BJ (cell line): ENCODE measurements at places on chromosomes 3 and 15.

DNA sequence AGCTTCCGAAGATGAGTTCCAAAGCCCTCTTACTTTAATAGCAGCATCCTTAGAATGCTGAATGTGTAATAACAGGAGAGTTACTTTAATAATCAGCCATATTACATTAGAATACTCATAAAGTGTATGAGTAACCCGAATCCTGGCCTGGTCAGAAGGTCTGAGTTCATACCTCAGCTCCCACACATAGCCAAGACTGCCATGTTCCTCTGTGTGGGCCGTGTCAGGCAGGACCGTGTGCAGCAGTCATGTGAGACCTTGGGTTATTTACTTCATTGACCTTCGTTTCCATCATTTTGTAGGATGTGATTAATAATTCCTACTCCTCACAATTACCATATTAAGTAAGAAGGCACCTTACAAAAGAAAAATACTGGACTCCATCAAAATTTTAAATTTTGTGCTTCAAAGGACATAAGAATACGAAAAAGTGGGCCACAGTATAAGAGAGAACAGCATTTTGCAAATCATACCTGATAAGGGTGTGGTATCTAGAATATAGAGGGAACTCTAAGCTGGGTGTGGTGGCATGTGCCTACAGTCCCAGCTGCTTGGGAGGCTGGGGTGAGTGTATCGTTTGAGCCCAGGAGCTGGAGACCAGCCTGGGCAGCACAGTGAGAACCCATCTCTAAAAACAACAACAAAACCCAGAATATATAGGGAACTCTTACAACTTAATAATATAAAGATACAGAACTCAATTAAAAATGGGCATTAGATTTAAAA lies 163.4 kb downstream of the ATG7 start:
- no peak for DNase-seq

- DNase-seq: no peak
These were observed 2.4 kb downstream of the UCN2 start for GRCh38 chr3:48561045-48561736.

DNA sequence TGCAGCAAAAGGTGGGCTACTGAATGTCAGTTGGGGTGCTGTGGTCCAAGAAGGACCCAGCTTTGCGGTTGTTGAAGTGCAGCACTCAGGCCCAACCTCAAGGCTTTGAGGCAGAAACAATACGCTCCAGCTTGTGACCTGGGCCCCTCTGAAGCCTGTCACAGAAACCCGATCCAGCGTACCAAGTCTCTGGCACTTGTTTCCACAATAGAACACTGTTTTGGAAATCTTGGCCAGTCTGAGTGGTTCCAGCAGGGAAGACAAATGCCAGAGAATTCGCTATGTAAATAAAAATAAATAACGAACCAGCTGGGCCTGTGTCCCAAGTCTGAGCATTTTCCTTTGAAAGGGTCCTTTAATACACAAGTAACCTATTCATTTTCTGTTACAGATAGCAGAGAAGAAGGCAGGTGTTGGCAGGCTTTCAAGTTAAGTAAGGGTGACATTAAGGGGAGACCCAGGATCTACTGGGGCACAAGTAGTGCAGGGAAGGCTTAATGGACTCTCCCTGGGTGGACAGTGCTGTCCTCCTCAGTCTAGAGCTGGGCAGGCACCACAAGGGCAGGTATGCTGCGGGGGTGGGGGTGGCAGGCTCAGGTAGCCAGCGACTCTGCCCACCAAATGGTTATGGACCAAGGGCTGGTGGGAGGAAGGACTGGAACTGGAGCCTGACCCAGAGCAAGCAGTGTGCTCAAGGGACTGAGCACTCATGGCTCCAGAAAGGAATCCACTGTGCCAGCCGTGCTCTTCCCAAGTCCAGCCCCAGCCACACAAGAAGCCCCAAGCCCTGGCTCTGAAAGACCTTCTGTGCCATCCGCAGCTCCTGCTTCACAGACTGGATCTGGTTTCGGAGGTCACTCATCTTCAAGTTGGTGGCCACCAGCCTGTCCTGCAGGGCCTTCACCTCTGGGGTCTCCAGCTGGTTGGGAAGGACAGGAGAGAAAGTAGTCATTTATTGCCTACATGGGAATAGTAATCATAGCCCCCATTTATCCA lies 26.3 kb downstream of the CCDC13 start:
- DNase-seq: peak; percentile 9

DNA sequence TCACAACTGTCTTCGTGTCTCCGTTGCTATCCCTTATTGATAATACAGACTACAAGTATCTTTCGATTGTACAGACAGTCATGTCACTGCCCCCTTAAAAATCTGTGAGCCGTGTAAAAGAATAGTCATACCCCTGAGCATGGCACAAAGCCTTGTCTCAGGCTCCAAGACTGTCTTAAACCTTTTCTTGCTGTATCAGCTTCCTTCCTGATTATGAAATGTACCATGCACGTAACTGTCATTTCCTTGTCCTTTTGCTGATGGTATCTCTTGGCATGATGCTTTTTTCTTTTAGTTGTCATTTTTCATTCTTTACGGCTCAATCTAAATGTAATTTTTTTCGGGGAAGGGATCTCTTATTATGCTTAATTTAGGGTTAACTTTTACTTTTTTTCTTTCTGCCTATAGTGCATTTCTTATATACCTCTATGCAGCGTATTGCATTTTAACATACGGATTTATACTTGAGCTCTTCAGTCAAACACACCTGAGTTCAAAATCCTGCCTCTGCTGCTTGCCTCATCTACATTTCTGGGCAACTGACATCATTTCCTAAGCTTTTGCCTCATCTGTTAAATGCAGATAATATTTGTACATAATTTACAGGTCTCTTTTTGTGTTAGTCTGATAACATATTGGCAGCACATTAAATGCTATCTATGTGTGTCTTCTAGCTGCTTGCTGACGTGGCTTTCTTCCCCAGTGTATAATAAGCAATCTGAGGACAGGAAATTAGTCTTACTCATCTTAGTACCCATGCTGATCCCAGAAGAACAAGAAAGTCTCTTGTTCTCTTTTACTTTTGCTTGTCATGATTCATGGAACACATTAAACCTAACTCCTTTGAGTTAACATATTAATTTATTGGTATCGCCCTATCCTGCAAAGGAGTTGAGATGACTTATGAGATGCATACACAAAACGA lies 57.3 kb downstream of the ROBO2 start:
- no peak for DNase-seq

- DNase-seq: no peak
These were observed 16.1 kb upstream of the CSPG5 start for GRCh38 chr3:47594792-47595191.

GRCh38 chr3:150388498-150389418 lies 19.3 kb upstream of the TSC22D2 start:
- DNase-seq: no peak

GRCh38 chr15:59028387-59028955 lies 41.0 kb downstream of the RNF111 start:
- DNase-seq: no peak

DNA sequence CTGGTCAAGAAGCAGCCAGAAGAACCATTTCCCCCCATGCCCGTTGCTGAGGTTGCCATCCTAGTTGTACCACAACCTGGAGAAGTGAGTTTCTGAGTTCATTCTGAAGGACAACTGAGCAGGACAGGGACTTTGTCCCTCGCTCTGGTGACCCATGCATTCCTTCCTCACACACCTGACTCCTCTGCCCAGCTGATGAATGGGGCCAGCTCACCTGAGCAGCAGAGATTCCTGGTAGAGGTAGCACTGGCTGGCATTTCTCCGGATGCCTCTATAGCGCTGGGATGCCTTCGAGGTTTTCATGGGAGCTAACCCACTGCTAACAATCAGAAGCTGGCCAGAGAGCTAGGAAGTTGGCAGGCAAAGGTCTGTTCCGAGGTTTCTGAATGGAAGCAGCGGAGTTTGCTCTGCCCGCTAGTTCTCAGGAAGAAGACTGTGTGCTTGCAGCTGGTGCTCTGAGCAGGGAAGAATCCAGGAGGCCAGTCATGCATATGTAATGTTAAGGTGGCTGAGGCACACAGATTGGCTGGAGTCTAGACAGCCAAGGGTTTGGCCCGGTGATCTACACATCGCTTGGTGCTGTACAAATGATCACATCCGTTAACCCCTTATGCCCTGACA lies at the start of gene TMC3:
TMC3 (minus strand) TSS at position 439 of the 621 bp plus-strand sequence; CDS start at position 303, 136 bp downstream.
- no peak for DNase-seq

- DNase-seq: peak; percentile 50
These were observed 31.8 kb upstream of the RASA2 start for GRCh38 chr3:141454906-141455602.

DNA sequence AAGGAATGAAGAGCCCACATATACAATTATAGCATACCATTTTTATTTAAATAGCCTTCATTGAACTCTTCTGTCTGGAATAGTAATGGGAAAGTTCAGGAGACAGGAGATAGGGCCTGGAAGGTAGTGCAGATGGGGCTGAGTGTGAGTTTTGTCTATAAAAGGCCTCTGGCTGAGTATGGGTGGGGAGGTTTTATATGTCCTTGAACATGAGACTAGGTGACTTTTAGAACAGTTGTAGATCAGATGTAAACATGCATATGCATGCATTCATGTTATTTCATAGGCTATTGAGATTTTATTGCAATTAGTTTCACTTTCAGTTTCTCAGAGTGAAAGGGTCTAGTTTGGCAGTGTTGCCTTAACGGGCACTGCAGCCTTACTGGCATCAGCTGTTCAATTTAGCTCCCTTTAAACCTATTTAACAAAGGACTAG lies 27.1 kb downstream of the CGGBP1 start:
- DNase-seq: peak; percentile 1

DNA sequence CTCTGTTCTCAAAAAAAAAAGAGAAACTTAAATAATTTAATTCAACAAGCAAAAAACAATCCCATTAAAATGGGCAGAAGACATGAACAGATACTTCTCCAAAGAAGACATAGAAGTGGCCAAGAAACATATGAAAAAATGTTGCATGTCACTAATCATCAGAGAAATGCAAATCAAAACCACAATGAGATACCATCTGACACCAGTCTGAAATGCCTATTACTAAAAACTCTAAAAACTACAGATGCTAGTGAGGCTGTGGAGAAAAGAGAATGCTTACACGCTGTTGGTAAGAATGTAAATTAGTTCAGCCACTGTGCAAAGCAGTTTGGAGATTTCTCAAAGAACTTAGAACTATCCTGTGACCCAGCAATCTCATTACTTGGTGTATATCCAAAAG lies 382.9 kb downstream of the OTOL1 start:
- no peak for DNase-seq

- no peak for DNase-seq
These were observed 711 bp downstream of the XXYLT1 start for GRCh38 chr3:195270079-195270816.

DNA sequence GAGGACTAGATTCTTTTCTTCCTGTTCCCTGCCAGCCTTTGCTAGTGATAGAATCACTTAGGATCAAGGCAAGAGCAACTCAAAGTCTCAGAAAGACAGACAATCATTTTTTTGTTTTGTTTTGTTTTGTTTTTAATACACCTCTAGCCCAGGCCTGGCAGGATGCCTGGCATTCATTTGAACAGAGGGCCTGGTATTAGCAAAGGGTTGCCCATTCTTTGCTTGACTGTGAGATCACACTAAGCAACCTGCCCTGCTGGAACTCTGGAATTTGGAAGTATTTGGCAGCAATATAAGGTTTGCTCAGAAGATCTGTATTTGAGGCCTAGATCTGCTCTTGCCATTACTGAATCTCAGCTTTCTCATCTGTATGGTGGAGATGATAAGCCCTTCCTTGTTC lies 21.8 kb upstream of the ATP13A5 start:
- DNase-seq: no peak

DNA sequence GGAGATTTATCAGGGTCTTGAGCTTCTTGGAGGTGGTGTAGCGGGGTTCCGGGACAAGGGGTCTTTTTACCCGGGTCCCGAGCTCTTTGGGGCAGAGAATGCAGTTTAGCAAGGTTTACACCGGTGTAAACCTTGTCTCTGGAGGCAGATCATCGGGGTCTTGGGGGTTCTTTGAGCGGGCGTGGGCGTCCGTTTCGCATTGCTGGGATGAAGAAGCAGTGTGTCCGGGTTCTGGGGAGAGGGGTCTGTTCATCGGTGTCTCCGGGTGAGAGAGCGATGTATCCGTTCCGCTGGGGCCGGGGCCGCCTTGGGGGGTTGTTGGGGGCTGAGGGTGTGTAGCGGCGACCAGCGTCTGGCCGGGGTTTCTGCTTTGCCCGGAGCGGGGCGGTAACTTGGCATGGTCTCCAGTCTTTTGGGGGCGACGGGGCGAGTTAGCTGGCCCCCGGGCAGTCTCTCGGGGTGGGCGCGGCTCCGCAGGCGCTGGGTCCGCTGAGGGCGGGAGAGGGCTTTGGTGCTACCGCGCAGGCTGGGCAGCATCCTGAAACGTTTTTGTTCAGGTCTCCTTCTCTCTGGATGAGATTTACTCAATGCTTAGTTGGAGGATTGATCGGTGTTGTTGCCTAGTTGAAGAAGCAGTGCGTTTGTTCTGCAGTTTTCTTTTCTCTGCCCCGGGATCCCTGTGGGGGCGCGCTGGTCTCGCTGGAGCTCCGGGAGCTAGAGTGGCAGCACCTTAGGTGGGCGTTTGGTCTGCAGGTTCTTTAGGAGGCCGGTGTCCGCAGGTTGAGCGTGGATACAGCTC lies 843 bp downstream of the GLCE start:
- DNase-seq: no peak

GRCh38 chr3:138348754-138349739 lies 668 bp downstream of the MRAS start:
- no peak for DNase-seq

- DNase-seq: no peak
These were observed 104.2 kb downstream of the MAP4 start for GRCh38 chr3:47912006-47912504.

DNA sequence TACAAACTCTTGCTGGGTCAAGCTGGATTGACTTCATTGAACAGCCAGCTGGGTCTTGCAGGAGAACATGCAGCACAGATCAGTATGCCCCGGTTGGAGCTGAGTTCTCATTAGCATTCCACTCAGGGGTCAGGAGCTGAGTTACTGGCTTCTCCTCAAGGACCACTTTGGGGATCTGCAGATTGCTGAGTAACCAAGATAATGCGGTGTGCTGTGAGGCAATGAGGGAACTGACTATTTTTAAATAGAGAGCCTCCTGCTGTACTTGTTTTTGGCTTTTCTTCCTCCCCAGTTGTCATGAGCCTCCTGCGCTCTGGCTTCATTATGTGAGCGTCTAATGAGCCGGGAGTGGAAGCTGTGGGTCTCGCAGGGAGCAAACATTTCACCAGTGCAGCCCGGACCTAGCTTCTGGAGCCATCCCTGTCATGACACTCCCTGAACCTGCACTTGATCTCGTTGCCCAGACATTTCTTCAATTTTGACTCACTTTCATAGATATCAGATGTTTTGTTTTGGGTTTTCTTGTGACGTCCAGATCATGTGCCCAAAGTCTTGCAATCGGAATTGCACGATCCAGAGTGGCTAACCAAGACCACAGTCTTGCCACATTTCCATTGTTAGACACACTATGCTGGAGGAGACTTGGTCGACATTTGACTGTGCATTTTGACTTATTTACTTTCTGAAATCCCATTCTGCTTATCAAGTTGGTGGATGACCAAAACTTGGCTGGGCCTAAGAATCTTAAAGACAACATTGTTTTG lies 327.2 kb downstream of the LRTM1 start:
- DNase-seq: no peak

GRCh38 chr3:5330152-5330810 lies 142.8 kb downstream of the EDEM1 start:
- DNase-seq: no peak
